ENCODE measurements at places on chromosomes 12 and 14.
A peak's percentile ranks its signal among the peaks of the same experiment; 100 is the strongest.

GRCh38 chr12:101027200-101027599 lies 182.8 kb downstream of the SLC5A8 start:
- no peak for DNase-seq

DNA sequence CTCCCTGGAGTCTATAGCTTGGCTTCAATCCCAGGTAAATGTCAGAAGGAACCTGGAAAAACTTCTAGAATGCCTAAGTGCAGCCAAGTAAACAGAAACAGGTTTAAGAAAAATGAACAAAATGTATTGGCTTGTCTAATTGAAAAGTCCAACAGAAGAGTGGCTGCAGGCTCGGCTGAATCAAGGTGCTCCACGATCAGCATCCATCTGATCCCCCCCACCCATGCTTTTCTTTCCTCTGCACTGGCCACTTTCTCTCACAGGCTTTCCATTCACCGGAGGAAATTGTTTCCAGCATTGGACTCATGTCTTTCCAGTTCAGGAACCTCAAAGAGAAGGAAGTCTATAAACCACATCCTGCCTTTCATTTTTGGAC lies 42.0 kb upstream of the C14orf180 start:
- DNase-seq, result no peak

DNA sequence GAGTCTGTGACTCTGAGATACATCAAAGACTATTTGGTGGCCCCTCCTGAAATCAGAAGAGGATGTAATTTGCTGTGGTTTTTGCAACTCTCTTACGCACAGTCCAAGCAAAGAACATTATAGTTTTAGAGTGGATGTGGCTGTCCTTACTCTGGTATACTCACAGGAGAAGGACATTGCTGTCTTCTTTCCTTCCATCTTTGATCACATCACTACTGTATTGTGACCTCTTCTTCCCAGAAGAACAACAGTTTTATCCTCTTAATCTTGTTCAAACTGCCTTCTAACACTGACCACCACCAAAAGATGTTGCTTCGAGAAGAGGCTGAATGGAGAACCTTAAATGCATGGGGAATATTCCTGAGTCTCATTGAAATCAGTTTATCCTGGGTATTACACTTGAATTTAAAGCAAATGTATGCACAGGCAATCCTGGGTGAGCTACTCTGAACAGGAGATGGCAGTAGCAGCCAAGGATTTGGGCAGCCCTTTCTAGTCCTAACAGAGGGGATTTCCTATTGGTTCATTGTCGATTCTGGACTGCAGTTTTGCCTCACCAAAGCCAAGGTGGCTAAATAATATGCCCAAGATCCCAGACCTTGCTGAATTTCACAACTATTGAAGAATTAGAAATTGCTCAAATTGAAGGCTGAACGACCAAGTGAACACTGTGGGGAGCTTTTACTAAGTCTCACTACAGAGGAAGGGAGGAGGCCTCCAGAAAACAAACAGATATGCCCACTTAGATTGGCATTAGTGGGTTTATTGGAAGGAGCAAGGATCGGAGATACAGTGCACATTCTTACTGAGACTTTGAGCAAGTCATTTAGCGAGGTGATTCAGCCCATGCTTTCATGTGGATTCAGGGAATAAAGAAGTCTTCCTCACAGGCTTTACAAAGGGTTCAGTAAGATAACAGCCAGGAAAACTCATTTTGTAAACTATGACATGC lies 282.8 kb downstream of the PAWR start:
- peak; percentile 41 for DNase-seq

- DNase-seq, result no peak
These were observed 113.3 kb downstream of the TTC8 start for GRCh38 chr14:88937706-88938105.

GRCh38 chr14:91113829-91114078 lies at the start of gene DGLUCY:
Gene DGLUCY, plus strand, starts transcription at chr14:91114073. Its CDS starts 46,222 bp downstream, at chr14:91160295.
- DNase-seq, result no peak

- no peak for DNase-seq
These were observed 11.9 kb upstream of the SLC2A13 start for GRCh38 chr12:40117818-40118217.

DNA sequence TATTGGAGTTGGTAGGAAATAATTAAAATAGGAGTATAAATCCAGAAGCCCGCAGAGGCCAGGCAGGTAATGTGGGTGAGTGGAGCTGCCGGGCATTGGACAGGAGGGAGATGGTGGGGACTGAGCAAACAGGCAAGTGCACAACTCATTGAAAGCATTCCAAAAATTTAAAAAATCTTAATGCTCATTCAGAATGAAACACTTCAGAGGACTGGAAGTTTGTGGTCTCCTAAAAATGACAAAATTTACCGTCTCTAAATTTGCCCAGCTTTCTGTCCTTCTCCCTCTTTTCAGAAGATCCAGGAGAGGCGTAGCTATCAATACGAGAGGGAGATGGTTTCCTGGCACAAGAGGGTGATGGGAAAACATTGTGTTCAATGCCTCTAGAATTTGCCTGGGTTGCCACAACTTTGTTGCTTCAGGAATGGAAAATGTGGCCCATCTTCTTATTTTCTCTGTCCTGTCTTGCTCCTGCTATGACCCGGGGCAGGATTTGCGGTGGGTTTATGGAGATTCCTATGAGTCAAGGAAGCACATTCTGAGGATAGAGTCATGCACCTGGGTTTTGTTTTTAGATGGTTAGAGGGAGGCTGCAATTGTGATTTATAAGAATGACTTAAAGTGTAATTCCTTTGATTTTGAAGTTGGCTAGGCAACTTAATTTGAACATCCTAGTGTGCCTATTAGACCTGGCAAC lies 72.2 kb downstream of the BORCS5 start:
- no peak for DNase-seq

DNA sequence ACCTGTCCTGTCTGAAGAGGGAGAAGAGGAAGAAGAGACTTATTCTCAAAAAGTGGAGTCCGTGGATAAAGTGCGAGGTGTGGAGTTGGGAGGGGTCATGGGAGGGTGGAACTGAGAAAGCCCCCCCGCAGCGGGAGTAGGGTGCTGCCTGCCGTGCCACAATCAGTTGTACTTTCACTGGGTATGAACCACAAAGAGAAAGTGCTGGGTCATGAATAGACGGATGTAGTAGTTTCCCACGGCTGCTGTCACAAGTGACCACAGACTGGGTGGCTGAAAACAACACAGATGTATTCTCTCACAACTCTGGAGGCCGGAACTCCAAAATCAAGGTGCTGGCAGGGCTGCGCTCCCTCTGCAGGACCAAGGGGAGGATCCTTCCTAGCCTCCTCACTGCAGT lies 5.5 kb downstream of the DNAH10 start:
- DNase-seq, result no peak

- DNase-seq, result no peak
These were observed 13.9 kb downstream of the PNMA1 start for GRCh38 chr14:73700325-73700724.

GRCh38 chr14:92317511-92317910 lies 5.5 kb upstream of the SLC24A4 start:
- DNase-seq, result no peak

- no peak for DNase-seq
These were observed 263.4 kb upstream of the PLEKHG7 start for GRCh38 chr12:92439420-92439805.

DNA sequence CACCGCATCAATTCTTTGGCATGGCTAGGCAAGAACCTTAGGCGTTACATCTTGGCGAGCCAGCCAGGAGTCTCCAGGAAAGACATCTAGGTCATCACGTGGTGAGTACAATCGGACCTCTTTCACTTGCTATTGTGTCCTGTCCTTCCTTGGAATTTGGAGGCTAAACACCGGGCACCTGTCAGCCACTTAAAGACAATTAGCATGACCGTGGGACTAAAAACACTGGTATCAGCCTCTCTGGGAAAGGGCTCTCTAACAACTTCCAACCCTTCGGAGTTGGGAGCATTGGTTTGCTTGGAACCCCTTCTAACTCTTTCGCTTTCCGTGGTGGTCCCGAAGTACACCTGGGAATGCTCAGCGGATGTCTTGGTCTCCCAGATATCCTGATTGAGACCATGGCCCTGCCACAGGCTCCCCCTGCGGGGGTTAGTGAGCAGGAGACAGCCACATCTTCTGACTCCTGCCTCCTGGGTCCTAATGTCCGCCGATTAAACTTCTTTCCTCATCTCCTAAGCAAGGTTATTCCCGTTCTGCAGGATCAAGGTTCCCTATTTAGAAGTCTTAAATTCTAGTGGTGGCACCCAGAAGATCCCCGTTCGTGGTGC lies 971.7 kb downstream of the FSCB start:
- no peak for DNase-seq

GRCh38 chr14:92103363-92103989 lies 2.9 kb downstream of the ATXN3 start:
- DNase-seq, result no peak

DNA sequence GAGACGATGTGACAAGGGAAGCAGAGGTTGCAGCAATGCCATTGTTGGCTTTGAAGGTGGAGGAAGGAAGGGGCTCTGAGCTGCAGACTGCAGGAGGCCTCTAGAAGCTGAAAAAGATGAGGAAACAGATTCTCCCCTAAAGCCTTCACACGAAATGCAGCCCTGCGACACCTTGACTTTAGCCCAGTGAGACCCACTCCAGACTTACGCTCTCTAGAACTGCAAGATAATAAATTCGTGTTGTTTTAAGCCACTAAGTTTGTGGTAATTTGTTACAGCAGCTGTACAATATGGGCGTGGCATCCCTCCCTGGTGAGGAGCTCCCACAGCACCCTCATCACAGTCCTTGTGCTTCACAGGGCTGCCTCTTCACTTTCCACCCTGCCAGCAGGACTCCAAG lies 53.2 kb downstream of the GOLGA5 start:
- no peak for DNase-seq

GRCh38 chr12:12007713-12008231 lies 63.0 kb upstream of the BCL2L14 start:
- DNase-seq, result no peak
